ENCODE measurements at places on chromosomes 4 and X.

DNA sequence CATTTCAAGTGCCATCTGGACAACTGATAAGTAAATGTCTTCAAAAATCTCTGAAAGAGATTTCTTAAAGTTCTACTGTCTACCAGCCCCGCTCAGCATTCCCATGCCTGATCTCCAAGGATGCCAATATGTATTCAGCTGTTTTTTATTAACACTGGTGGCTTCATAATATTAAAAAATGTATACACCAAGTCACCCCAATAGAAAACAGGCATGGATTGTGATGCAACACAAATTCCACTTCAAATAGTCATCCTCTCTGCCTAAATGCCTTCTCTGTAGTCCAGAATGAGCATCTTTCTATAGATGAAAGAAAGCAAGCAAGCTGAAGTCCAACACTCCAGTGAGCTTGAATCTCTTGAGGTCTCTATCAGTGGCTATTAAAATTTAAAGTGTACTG lies 152.2 kb upstream of the PPARGC1A start:
- no peak for DNase-seq

GRCh38 chrX:106783716-106784115 lies 18.8 kb upstream of the TBC1D8B start:
- no peak for DNase-seq

DNA sequence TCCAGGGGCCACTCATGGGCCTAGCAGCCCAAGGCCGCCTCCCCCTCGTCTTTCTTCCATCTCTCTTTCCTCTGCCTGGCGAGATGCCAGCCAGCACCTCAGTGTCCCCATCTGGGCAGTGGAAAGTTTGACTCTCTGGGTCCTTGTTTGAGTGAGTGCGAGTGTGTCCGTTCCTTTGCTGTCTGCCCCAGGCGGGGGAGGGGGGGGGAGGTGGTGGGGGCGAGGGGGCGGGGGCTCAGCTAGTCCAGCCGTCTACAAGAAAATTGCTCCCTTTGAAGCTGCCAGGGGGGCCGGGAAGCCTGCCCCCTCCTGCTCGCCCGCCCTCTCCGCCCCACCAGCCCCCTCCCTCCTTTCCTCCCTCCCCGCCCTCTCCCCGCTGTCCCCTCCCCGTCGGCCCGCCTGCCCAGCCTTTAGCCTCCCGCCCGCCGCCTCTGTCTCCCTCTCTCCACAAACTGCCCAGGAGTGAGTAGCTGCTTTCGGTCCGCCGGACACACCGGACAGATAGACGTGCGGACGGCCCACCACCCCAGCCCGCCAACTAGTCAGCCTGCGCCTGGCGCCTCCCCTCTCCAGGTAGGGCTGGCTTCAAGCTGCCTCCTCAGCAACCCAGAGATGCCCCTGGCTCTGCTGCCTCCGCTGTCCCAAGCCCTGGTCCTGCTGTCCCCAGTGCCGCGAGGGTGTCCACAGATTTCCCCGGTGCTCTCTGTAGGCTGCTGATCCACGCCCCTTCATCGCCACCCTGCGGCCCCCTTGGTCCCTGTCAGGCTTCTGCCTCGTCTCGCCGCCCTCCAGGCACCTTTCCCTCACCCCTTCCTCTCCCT lies at the start of gene BGN:
BGN (plus strand) TSS at position 440 of the 821 bp plus-strand sequence. CDS start 9,652 bp downstream, outside the sequence.
- no peak for DNase-seq

- no peak for DNase-seq
Observed at GRCh38 chr4:70759126-70759525, 37.4 kb downstream of the RUFY3 start.

GRCh38 chrX:136867518-136867917 lies 13.0 kb downstream of the RBMX start:
- no peak for DNase-seq

DNA sequence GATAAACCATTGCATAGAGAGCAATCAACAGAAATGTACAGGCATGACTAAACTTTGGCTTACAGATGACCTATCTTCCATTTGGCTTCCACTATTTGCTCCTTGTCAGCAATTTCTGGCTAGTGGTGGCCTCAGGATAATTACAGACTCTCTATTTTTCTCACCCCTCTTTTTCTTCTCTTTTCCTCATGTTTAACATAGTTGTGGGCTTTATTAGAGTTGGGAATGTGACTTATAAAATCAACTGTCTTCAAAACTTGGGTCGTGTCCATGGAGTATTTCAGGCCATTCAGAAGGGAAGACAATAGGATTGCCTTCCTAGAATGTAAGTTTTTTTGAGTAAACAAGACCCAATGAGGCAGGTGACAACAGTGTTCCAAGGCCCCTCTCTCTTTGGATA lies 236.2 kb downstream of the FRAS1 start:
- no peak for DNase-seq
